Activated CD8-positive, alpha-beta memory T cell treated with anti-CD3 and anti-CD28 coated beads for 4 hours (primary cell): ENCODE measurements at places on chromosomes 1 and 21.

GRCh38 chr21:28359300-28359699, 633.4 kb downstream of the LTN1 start:
- DNase-seq, result no peak

DNA sequence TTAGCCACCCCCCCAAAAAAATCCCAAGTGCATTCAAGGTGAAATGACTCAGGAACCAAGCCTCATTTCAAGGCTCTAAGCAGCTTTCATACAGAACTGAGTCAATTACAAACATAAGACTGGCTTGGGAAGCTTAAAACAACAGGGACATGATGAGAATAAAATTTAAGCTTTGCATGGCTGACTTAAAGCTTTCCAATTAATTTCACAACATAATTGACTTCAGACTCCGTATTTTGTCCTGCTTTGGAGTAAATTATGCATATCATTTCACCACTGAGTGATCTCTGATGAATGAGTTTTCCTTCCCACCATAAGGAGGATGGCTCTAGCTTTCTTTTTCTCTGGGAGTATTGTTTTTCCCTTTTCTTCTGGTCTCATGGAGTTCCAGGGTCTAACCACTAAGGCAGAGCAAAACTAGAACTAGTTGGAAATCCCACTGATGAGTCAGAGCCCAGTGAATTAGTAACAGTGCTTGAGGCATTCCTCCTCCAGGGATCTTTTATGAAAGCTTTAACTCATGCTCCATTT, 72.8 kb downstream of the XCL2 start:
- DNase-seq, result no peak

DNA sequence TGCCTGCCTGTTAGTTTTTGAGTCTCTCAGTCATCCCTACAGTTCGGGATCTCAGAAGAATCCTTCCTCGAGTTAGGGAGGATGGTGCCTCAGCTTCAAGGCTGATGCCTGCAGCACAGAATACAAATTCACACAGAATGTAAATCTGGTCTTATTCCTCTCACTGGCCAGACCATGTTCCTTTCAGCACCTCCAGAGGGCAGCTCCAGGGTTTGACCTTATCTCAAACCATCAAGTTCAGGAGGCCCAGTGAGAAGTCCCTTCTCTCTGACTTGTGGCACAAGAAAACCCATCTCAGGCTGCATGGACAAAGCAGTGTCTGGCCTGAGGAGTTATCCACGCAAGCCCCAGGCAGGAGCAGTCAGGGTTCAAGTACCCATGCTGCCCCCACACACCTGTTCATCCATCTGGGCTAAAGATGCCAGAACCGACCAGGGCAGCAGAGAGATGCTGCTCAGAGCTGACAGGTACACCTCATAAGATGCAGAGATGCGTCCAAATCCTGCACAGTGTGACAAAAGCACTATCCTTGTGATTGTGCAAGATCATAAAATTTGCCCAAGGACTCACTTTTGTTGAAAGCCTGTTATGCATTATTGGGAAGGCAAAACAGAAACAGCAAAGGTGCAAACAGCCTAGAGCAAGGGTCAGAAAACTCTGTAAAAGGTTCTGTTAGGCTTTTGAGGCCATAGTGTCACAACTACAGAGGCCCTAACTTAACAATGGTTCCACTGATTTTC, 49.8 kb downstream of the BCAR3 start:
- no peak for DNase-seq

DNA sequence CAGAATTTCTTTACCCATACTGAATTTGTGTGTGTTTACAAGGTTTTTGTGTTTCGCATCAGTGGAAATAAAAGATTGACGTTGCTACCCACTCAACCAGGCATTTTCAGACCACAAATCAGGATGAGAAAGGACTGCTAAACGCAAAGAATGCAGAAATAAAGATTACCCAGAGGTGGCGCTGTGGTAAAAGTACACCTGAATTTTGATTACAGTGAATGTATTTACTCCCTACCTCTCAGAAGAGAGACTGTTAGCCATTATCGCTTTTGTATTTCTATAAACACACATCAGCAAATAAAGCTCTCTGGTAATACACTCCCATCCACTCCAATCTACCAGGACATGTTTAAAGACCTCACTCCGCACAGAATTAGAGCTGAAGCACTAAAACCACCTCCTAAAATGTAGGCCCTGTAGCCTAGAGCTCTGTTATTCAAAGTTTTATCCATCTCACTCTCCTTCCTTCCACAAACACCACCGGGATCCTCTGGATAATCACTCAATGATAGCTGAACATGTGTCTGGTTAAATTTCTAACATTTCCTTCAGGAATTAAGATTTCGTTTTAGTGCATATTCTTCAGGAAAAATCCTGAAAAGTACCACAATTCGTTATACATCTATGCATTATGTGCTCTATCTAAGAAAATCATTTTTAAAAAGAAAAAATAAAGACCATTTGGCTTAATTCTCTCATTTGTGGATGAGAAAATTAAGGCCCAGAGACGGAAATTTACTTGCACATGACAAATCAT, 2.5 kb upstream of the LMO4 start:
- DNase-seq, result no peak

GRCh38 chr1:226664413-226665101, 74.5 kb downstream of the ITPKB start:
- no peak for DNase-seq

- no peak for DNase-seq
Observed at GRCh38 chr1:18527921-18528320, 47.2 kb downstream of the KLHDC7A start.

GRCh38 chr1:3956527-3957170, 56.6 kb upstream of the C1orf174 start:
- DNase-seq, result no peak

DNA sequence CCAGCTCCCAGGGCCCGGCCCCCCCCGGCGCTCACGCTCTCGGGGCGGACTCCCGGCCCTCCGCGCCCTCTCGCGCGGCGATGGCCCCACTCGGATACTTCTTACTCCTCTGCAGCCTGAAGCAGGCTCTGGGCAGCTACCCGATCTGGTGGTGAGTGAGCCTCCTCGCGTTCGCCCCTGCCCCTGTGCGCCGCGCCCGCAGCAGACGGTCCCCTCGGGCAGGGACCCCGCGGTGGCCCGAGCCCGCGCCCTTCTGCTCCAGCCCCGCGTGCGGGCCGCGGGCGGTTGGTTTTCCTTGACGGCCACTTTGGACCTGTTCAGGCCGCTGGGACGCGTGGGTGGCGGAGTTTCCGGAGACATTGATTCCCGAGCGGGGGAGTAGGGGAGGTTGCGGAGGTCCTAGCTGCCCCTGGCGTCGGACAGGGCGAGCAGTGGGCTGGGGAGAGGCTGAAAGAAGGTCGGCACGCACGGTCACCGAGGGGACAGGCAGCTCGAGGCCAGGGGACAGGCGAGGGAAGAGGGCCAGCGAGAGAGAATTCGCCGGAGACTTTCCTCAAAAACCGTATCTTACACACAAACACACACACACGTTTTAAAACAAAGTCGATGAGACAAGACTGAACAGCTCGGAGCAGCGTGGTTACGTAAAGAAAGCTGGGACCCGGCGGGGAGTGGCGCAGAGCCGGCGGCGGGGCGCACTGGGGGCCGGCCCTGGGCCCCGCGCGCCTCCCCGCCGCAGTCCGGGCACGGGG, 427 bp downstream of the WNT3A start:
- DNase-seq, result no peak

- no peak for DNase-seq
Observed at GRCh38 chr1:3779912-3780416, 7.4 kb downstream of the SMIM1 start.

DNA sequence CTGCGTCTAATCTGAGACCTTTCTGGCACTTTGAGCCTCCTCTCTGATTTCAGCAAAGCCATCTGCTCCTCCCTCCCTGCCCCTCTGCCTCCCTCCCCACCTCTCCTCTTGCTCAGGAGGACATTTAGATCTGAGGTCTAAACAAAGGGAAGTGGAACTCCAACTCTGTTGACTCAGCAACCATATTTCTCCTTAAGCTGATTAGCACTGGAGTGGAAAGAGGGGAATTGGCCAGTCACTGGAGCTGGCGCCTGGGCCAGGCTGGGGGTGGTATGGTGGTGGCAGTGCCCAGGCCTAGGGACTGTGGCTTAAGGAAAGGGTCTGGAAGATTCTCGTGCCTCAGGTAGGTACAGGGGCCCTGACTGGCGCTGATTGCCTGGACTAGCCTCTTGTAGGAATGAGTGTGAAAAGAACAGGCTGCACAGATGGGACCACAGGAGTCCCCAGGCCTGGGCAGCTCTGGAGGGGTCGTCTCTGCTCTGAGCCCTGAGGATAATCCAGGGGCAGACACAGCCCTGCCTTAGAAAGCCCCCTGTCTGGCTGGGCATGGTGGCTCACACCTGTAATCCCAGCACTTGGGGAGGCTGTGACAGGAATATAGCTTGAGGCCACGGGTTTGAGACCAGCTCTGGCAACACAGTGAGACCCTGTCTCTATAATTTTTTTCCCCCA, 11.9 kb downstream of the SH2D2A start:
- DNase-seq, result no peak

GRCh38 chr1:221045842-221046831, 166.9 kb downstream of the HLX start:
- no peak for DNase-seq

DNA sequence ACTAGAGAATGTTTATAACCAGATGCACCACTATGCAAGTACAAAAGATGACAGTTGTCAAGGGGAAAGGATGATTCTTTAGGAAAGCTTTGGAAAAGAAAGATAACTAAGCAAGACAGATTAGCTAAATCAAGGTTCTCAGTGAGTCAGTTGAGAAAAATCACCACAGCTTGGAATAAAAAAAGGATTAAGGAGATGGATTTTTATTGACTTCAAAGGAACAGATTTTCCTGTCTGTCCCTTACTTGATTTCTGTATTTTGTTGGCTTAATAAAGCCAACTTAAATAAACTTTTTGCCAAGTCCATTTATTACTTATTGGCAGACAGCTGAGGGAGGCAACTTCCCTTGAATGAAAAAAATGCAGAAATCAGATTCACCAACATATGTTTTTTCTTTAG, 93.9 kb downstream of the NR5A2 start:
- no peak for DNase-seq

DNA sequence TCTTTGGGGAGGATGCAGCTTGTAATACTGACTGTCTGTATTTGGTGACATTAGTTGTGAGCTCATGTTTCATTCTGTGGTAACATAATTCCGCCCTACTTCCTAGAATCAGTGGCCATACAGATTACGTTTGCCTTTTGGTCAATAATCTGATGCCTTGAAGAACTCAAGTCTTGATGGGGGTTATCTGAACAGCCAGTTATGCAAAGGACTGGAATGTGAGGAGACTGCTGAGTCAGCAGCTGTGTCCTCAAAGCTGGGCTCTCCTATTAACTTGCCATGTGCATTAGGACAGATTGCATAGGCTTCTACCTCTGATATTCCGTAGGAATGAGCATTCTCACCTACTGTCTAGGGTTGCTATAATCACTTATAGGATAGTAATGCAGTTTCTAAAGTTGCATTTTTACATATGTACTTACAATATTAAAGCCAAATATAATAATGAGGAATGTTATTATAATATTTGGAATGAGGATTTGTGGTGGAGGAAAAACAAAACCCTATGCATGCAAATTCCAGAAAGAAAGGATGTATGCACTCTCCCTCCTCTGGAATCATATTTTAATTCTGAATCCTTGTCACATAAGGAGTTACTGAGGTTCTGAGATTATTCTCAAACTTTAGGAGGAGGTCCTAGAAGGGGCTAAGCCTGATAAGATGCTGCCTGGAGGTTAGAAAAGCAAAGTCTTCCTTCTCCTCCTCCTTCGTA, 116.0 kb downstream of the NOS1AP start:
- DNase-seq, result no peak

GRCh38 chr1:155255243-155256007, at the start of gene ENTREP3:
Gene ENTREP3 (minus strand): TSS chr1:155255483. CDS start chr1:155254877, 606 bp downstream.
- peak; percentile 54 for DNase-seq

- no peak for DNase-seq
Observed at GRCh38 chr1:235532360-235532759, 28.1 kb upstream of the B3GALNT2 start.

- peak; percentile 5 for DNase-seq
Observed at GRCh38 chr1:8314346-8315280, 3.3 kb upstream of the SLC45A1 start.

- DNase-seq, result no peak
Observed at GRCh38 chr1:118004312-118004711, 74.8 kb downstream of the WDR3 start.

DNA sequence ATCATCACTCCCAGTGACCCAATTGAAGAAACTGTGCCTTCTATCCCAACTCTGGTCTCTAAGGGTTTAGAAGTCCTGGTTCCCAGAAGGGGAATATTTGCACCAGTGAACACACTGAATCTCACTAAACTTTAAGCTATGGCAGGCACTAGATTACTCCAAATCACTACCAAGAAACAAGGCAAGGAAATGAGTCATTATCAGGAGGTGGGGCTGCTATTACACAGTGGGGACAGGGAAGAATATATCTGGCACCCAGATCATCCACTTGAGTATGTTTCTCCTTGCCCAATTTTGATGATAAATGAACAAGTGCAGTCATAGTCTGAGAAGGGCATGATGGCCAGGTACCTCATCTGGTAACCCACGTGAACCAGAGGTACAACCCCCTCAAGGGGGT, 7.0 kb downstream of the MRPL9 start:
- DNase-seq, result no peak

GRCh38 chr21:15192243-15192642, 127.4 kb upstream of the NRIP1 start:
- DNase-seq, result no peak
